ENCODE measurements at places on chromosomes 1 and 21. TPM values are rescaled to one million over a fixed set of nuclear protein-coding genes. Genes with fewer than 3 reads are reported as not detected.

DNA sequence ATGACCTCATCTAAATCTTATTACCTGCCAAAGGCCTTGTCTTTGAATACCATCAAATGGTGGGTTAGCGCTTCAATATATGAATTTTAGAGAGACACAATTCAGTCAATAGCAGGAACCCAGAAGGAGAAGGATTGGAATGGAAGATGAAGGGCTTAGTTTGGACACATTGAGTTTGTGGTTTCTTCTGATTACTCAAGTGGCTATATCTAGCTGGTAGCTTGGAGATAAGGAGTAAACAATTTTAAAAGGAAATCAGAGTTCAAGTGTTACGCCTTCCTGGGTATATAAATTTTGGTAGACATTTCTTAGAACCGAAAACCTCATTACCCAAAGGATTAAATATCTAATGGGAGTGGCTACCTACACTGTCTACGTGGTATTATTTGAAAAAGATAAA lies 80.2 kb downstream of the RGS2 start:
- DNase-seq = no peak
- H3K27me3 ChIP-seq = no peaks in the 10 kb centered on the region
- no peak overlapping the region for H3K4me3 ChIP-seq
- H3K4me1 ChIP-seq = no peaks in the 10 kb centered on the region

DNA sequence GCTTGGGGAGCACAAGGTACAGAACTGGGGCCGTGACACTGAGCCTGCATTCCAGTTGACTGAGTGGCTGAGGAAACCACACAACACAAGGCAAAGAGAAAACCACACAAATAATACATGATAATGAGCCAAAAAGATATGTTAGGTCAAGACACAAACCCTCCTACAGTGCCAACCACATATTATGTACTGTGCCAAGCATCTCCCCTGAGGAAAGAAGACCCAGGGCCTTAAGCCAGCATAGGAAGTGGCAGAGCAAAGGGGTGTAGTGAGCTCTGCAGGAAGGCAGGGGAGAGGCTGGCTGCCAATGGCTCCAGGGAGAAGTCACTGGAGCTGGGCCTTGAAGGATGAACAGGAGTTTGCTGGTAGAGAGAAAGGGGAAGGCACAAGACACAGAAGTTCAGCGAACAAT lies 28.2 kb downstream of the CTNNBIP1 start:
- no peaks in the 10 kb centered on the region for H3K36me3 ChIP-seq
- peaks cover 7% of the 10 kb centered on the region for H3K4me1 ChIP-seq
- H3K27ac ChIP-seq = no peak overlapping the region
- H3K27me3 ChIP-seq = peaks cover 3% of the 10 kb centered on the region
- no peak overlapping the region for H3K4me3 ChIP-seq
- DNase-seq = peak; percentile 95

- peaks cover 65% of the 10 kb centered on the region for H3K36me3 ChIP-seq
- H3K4me3 ChIP-seq = no peak overlapping the region
- H3K27ac ChIP-seq = no peak overlapping the region
- no peaks in the 10 kb centered on the region for H3K4me1 ChIP-seq
- DNase-seq = no peak
- no peaks in the 10 kb centered on the region for H3K27me3 ChIP-seq
These were observed 8.0 kb downstream of the MED8 start for GRCh38 chr1:43381612-43382011.

GRCh38 chr1:55535724-55536544 lies 320.8 kb upstream of the USP24 start:
- no peak overlapping the region for H3K27ac ChIP-seq
- no peak for DNase-seq
- H3K4me3 ChIP-seq = no peak overlapping the region
- H3K36me3 ChIP-seq = no peaks in the 10 kb centered on the region
- H3K27me3 ChIP-seq = no peaks in the 10 kb centered on the region

- no peak overlapping the region for H3K27ac ChIP-seq
- peaks cover 6% of the 10 kb centered on the region for H3K4me1 ChIP-seq
- peak; percentile 69 for DNase-seq
- no peak overlapping the region for H3K4me3 ChIP-seq
These were observed 634.4 kb downstream of the MATN1 start for GRCh38 chr1:30089024-30089430.

DNA sequence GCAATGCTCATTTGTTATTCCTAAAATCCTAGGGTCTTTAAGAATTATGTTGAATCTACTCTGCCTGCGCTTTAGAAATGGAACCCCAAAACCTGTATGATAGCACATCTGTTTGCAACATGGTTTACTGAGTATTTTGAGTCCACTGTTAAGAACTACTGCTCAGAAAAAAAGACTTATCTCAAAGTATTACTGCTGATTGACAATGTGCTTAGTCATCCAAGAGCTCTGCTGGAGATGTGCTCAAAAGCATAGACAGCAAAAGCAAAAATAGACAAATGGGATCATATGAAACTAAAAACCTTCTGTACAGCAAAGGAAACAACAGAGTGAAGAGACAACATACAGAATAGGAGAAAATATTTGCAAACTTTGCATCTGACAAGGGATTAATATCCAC lies 107.0 kb downstream of the CTH start:
- no peaks in the 10 kb centered on the region for H3K4me1 ChIP-seq
- H3K27ac ChIP-seq = no peak overlapping the region
- H3K36me3 ChIP-seq = no peaks in the 10 kb centered on the region
- H3K27me3 ChIP-seq = no peaks in the 10 kb centered on the region

DNA sequence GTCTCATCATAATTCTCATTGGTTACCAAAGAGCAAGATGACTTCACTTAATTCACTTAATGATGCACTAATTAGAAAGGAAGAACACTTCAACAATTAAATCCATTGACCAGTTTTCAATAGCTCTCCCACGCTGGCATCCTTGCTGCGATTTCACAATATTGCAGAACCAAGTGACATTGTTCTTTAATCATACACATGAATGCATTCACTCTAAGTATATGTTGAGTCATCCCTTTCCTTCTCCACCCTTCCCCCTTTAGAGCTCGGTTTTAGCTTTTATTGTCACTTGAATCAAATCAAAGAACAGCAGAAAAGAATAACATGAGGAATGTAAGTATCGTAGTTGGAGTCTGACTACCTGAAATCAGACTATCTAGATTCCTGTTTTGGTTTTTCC lies 233.6 kb upstream of the FMN2 start:
- no peaks in the 10 kb centered on the region for H3K36me3 ChIP-seq
- no peaks in the 10 kb centered on the region for H3K4me1 ChIP-seq
- no peaks in the 10 kb centered on the region for H3K27me3 ChIP-seq
- no peak for DNase-seq
- no peak overlapping the region for H3K27ac ChIP-seq

- H3K4me1 ChIP-seq = no peaks in the 10 kb centered on the region
- H3K4me3 ChIP-seq = no peak overlapping the region
- no peaks in the 10 kb centered on the region for H3K36me3 ChIP-seq
These were observed 19.9 kb upstream of the NEK2 start for GRCh38 chr1:211695135-211695816.

DNA sequence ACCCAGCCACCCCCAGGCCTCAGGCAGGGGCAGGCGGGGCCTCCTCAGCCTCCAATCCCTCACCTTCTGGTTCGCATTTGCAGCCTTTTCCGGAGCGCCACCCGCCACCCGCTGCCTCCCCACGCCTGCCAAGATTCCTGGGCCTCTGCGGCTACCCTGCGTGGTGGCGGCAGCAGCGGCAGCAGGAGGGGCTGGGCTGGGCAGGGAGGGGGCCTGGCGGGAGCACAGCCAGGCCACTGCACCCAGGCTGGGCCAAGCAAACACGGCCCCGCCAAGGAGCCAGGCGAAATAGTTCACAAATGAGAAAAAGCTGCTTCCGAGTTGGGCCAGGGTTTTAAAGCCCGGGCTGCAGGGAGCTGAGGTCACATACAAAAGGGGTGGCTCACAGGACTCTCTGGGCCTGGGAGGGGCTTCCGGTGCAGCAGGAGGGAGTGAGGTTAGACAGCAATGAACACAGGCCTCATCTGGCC lies 9.8 kb downstream of the COL8A2 start:
- peaks cover 31% of the 10 kb centered on the region for H3K4me1 ChIP-seq
- H3K27ac ChIP-seq = peak overlapping the region; percentile 61
- peak overlapping the region; percentile 30 for H3K4me3 ChIP-seq
- no peaks in the 10 kb centered on the region for H3K27me3 ChIP-seq

- no peaks in the 10 kb centered on the region for H3K27me3 ChIP-seq
- no peak overlapping the region for H3K4me3 ChIP-seq
- no peak overlapping the region for H3K27ac ChIP-seq
- H3K4me1 ChIP-seq = no peaks in the 10 kb centered on the region
- no peak for DNase-seq
- H3K36me3 ChIP-seq = no peaks in the 10 kb centered on the region
These were observed 472.6 kb upstream of the RGS18 start for GRCh38 chr1:191685669-191686068.

GRCh38 chr1:2891923-2892448 lies 90.5 kb upstream of the TTC34 start:
- H3K36me3 ChIP-seq = no peaks in the 10 kb centered on the region
- no peaks in the 10 kb centered on the region for H3K4me1 ChIP-seq
- no peak overlapping the region for H3K27ac ChIP-seq

DNA sequence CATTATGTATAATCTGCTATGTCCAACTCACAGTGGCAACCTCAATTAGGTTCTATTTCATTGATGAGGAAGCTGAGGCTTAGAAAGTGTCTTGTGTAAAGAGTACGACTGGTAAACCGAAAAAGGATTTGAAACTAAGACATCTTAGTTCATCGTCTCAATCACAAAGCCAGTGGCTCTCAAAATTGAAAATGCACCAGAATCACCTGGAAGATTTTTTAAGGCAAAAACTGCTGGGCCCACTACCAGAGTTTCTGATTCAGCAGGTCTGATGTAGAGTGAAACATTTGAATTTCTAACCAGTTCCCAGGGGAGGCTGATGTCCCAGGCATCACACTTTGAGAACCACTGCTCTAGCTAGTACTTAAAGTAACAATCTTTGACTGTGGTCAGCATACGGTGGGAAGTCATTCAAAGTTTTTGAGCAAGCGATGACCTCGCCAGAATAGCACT lies 5.2 kb upstream of the LRRC53 start:
- H3K27me3 ChIP-seq = no peaks in the 10 kb centered on the region
- H3K36me3 ChIP-seq = no peaks in the 10 kb centered on the region
- no peak overlapping the region for H3K4me3 ChIP-seq
- DNase-seq = no peak
- H3K27ac ChIP-seq = no peak overlapping the region

Gene ARHGEF10L
- total RNA-seq = 39.1 TPM

Gene GPR25
- total RNA-seq = not detected

Gene PTPRF
- 13.0 TPM for total RNA-seq

Gene KCNE2
- not detected for total RNA-seq
